ENCODE measurements at places on chromosomes 4 and X.

- no peak for DNase-seq
These were observed 152.6 kb upstream of the HAND2 start for GRCh38 chr4:173682609-173683008.

DNA sequence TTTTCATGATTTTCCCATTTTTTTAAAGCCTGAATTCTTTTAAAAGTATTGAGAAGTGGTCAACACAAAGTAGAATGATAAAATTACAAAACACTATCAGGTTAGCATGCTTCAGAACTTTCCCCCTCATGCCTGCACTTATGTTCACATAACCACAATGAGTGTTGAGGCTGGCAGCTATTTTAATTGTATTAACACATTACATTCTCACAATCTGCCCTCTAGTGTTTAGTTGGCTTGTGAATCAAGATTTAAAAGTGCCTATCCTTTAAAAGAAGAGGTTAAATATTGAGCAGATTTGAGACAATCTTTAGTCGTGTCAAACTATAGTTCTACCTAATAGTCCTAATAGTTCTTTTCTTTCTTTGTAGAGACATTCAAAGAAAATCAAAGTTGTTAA, 93.6 kb upstream of the NAP1L5 start:
- peak; percentile 68 for DNase-seq

DNA sequence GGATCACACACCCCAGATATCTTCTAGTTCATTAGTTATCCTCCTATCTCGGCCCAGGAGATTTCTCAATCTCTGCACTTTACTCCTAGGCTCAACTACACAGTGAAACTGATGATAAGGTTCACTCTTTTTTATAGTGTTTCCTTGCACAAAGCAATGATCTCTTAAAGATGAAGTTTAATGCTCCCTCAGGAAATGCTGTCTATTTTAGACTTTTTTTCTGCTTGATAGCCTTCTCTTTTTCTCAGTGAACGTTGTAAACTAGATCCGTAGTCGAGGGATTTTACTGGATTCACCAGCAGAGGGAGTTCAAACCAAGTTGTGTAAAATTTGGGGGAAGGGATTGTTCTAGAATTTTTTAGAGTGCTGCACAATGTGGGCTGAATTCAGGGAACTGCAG, 269.6 kb downstream of the GBA3 start:
- DNase-seq, result peak; percentile 56

DNA sequence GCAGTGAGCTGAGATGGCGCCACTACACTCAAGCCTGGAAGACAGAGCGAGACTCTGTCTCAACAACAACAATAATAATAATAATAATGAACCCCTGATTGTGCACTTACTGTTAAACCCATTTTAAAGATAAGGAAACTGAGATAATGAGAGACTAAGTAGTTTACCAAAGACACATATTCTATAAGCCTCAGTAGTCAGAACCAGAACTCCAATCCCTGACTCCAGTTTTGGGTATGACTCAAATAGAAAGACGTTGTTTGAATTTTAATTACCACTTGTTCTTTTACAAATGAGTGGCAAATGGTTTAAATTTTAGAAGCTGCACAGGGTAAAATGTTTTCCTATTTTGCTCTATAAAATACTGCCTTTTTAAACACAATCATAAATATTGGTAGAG, 37.4 kb downstream of the ACSL4 start:
- DNase-seq, result no peak

DNA sequence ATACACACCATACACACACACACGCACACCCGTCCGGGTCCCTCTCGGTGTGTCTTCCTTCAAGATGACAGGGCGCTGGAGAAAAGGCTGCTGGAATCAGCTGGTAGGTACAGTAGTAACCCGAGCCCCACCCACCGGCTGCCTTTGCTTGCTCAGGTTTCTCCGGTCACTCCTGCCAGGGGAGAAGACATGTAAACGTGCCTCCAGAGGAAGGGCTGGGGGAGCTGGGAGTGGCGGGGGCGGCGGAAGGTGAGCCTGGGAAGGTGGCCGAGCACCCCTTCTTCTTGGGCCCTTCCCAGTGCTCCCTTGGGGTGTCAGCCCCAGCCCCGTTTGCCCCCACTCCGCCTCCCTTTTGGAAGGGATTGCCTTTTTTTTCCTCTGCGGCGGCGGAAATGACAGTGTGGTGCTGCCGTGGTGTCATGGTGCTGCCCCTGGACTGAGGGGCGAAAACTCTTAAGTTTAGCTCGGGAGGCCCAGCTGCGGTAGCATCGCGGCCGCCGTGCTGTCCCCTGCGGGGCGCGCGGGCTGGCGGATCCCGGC, at the start of gene MID2:
Gene MID2 (plus strand): TSS at position 169 of the 540 bp plus-strand sequence. CDS start 561 bp downstream, outside the sequence.
- DNase-seq, result peak; percentile 22

DNA sequence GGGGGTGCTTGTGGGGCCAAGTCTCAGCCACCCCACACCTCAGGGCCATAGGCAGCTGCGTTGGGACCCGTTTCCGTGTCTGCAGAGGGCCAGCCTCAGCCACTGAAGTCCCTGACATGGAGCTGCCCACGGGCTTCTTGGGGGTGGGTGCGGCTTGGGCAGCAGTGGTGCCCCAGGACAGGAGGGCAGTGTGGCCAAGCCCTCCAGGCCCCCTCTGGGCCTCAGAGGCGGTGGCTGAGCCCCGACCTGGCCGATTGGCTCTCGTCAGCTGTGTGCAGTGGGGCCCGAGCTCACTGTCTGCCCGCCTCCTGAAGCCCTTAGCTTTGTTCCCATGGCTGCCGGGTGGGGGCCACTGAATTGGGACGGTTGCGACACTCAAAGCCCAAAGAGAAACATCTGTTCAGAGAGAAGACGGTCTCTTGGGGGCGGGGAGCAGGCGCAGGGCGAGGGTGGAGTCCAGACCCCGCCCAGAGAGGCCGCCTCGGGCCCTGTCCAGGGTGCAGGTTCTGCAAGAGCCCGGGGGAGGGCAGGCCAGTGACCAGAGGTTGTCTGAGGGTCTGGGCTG, 9.1 kb downstream of the FGFR3 start:
- DNase-seq, result peak; percentile 23

- no peak for DNase-seq
These were observed 434.9 kb downstream of the PDGFC start for GRCh38 chr4:156536661-156537060.

GRCh38 chrX:12366440-12366839, 228.2 kb downstream of the FRMPD4 start:
- peak; percentile 15 for DNase-seq

DNA sequence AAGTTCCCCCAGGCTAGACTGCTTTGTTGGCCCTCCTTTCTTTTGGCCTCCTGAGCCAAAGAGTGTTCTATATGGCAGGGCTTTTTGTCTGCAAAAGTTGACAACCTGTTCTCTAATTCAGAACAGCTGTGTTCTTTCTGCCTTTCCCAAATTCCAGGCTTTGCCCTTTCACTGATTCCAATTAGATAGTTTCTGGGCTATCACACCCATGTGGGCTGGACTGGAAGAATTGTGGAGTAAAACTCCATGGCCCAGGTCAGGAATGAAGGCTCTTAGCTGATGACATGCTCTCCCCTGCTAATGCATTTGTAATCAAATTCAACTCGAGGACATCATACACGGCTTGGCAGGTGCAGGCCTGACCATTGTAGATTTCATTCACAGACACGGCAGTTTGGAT, 19.4 kb downstream of the BMP3 start:
- no peak for DNase-seq

- no peak for DNase-seq
These were observed 2.1 kb upstream of the RHOH start for GRCh38 chr4:40194602-40195161.

- no peak for DNase-seq
These were observed 13.9 kb downstream of the UFSP2 start for GRCh38 chr4:185411849-185412248.

GRCh38 chr4:125010796-125011503, 298.4 kb upstream of the ANKRD50 start:
- no peak for DNase-seq

- DNase-seq, result peak; percentile 88
These were observed 287.5 kb downstream of the CAMK2D start for GRCh38 chr4:113474017-113474416.

DNA sequence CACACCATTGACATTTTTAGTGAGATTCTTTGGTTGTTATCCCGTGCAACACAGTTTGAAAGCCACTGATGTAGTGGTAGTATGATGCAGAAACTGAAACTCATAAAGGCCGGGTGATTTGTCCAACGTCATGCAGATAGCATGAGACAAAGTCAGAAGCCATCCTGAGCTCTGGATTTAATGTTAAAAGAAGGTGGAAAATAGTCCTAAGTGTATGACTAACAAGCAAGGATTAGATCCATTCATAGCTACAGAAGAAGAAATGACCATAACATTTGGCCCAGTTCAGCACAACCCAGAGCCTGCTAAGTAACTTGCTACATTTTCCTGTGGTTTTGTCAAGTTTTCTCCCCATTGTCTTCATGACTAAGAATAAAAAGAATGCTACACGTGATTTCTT, 142.4 kb downstream of the AMELX start:
- DNase-seq, result peak; percentile 73

DNA sequence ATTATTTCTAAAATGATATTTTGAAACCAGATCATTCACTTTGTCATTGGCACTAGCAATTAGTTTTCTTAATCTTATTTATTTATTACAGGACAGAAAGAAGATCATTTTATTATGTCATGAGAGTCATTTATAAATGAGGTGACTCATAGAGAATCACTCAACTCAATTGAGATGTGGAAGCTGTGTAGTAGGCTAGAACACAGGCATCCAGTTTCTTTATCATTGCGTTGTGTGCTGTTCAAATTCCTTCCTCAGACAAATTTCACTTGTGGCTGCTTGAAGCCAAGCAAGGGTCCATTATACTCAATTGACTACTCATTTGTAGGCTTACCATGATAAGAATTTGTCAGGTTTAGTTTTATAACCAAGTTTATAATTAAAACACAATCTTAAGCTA, 87.6 kb downstream of the MRPL1 start:
- DNase-seq, result no peak

DNA sequence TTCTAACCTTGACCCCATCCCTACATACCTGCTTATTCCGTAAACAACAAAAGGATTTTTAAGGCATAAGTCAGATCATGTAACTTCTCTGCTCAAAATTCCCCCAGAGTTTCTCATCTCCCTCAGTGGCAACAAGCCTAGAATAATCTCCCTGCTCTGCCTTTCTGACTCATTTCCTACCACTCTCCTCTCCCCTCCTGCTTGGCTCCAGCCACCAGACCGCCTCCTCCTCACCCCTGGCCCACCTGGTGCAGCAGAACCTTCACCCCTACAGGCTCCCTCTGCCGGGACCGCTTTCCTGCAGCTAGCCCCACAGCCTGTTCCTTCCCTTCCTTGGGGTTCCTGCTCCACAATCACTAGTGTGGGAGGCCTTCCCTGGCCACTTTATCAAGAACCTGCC, 32.1 kb downstream of the TSPAN5 start:
- peak; percentile 86 for DNase-seq

- no peak for DNase-seq
These were observed 214.2 kb upstream of the PCDH10 start for GRCh38 chr4:132934911-132935310.

GRCh38 chr4:141021397-141022110, 111.7 kb downstream of the RNF150 start:
- DNase-seq, result no peak

GRCh38 chrX:32520789-32521188, 690.6 kb downstream of the DMD start:
- no peak for DNase-seq

GRCh38 chr4:122914292-122914904, 8.0 kb downstream of the NUDT6 start:
- DNase-seq, result peak; percentile 58

DNA sequence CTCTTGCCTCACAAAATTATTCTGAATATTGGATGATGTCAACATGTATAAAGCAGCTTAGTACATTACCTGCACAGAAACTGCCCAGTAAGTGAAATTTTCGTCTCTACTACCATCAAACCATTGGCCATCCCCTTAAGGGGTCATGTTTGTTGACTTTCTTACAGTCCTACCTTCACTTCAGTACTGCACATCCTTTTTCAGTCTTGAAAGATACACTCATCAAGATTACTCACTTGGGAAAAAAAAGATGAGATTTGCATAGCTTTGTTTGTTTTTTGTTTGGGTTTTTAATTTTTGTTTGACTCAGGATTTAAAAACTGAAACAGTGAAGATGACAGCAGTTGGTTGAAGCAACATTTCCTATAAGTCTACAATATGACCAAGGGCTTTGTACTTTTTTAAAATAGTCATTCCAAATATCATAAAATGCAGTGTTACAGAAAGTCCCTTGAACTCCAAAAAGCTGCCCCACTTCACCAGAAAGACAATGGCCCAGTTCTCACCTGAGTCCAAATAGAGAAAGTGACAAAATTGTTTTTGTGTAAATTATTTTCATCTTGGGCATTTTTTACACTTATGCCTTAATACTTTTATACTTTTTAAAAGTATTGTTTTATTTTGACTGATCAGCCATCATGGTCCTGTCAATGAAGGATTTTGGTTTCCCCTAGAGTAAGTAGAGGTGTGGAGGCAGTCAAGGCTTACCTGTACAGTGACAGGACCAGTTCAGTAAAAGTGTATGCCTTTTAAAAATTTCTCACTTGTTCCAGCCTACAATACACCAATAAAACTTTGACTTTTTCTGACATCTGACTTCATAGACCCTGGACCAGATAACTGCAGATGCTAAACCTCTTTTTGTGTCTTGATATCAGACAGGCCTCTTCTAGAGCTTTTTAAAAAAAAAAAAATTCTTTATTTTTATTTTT, 59.7 kb upstream of the EDA2R start:
- DNase-seq, result no peak

DNA sequence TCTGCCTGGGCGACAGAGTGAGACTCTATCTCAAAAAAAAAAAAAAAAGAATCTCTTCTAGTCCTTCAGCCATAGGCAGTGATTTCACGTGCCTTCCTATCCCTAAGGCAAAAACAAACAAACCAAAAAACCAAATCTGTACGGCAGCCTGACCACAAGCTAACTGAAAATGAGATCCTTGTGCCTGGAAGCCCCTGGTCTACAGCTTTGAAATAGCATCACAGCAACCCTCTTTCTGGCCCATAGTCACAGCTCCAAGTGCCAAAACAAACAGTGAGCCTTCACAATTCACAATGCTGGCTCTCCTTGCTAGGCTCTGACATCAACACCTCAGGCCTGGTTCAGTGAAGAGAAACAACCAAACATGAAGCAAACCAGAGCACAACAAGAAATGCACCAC, 46.1 kb downstream of the TMEM150C start:
- peak; percentile 66 for DNase-seq

DNA sequence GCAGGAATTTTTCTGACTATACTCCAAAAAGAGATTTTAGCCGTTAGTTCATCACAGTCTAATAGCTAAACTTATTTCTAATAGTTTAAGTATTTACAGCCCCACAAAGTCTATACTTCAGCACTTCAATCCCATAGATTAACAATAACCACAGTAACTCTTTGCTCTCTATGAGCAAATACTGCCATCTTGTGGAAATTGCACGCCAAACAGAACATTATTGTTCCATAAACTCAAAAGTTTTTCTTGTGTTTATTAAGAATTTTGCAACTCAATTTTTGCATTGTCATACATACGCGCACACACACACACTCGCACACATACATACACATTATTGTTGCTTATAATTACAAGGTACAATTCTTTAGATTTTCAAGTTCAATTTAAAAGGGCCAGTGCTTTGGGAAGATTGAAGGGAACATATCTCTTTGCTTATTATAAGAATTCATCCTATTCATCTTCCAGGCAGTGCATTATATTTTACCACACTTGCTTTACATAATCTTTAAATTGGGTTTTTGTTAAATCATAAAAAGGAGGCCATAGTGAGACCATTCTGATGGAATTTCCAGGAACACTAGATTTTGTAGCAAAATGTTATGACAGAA, 63.8 kb upstream of the ATOH1 start:
- peak; percentile 34 for DNase-seq

GRCh38 chr4:26936284-26937065, 75.8 kb downstream of the STIM2 start:
- DNase-seq, result peak; percentile 35

- no peak for DNase-seq
These were observed 34.9 kb upstream of the STK26 start for GRCh38 chrX:131988236-131988635.

Measured in LHCN-M2 (cell line).